RWPE1 (cell line): ENCODE measurements at places on chromosomes 1 and 21.

- peak; percentile 57 for DNase-seq
Observed at GRCh38 chr1:155091071-155092051, 12.7 kb downstream of the EFNA3 start.

DNA sequence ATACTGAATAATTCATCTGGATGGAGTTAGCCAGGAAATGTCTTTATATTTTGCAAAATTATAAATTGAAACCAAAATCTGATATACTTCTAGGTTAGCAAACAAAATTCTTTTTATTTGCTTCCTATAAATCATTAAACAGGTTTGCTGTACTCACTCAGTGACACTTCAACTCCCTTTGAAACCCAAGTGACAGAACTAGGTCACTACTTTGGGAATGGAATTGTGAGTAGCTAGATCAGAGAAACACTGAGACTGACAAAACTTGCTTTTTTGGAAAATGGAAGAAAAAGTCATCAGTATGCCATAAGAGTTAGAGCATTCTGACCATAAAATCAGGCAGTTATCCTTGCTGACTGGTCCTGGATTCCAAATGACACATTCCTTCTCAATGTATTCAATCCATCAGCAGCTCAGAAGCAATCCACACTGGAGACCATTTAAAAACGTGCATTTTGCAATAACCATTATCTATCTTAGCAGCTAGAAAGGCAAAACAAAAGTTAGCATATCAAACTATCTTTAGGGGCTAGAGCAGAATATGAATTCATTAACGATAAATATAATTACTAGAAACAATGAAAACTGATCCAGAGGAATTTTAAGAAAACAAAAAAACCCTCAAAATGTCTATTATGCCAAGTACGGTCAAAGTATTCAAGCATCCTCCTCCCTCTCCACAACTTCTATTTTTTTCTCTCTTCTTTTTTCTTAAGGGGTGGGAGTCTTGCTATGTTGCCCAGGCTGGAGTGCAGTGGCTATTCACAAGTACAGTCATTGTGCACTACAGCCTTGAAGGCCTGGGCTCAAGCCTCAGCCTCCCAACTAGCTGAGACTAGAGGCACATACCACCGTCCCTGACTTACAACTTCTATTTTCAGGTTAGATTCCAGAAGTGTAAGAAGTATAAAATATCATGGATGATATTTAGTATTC, 60.1 kb downstream of the HNRNPR start:
- DNase-seq: no peak

DNA sequence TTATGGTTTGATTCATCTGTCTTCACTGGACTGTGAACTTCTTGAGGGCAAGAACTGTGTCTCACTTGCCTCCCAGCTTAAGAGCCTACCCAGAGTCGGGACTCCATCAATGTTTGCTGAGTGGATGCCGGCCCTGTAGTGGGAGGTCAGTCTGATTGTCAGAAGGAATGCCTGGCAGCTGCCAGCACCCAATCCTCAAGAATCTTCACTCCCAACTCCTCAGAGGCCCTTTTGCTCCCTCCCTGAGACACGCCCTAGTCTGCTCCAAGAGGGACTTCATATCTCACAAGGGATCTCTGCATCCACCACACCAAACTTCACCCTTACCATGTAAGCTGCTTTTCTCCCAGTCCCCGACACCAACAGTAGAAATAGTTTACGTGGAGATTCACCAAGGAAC, 15.2 kb upstream of the KDM4A start:
- DNase-seq: no peak

DNA sequence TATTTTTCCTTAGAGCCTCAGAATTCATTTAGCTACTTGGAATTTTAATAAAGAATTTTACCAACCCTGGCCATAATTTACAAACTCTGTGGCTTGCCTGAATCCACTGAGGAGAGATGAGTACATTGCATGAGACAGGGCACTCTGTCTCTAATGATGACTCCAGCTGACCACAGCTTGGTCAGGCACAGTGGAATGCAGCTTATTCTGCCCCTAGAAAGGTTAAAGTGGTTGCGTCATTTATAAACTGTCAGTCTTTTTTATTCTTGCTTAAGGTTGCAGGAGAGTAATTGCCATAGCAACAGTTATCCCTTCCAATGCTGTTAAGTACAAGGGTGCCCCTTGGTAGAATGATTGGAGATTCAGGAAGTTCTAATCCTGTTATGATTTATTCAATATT, 28.3 kb downstream of the PDE4B start:
- DNase-seq: no peak

DNA sequence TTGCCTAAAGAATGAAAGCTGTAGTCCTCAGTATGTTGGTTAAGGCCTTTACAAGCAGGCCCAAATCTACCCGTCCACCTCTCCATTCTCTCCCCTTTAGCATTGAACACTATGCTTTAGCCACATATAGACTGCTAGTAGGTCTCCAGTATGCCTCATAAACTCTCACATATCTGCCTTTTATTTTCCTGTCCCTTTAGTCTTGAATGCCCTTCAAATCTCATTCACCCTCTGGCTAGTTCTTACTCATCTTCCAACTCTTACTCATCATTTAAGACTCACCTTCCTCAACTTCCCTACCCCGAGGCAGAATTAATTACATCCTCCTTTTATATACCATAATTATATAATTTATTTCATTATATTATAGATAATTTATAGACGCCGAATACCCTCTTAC, 78.7 kb upstream of the TSPAN2 start:
- DNase-seq: peak; percentile 63

DNA sequence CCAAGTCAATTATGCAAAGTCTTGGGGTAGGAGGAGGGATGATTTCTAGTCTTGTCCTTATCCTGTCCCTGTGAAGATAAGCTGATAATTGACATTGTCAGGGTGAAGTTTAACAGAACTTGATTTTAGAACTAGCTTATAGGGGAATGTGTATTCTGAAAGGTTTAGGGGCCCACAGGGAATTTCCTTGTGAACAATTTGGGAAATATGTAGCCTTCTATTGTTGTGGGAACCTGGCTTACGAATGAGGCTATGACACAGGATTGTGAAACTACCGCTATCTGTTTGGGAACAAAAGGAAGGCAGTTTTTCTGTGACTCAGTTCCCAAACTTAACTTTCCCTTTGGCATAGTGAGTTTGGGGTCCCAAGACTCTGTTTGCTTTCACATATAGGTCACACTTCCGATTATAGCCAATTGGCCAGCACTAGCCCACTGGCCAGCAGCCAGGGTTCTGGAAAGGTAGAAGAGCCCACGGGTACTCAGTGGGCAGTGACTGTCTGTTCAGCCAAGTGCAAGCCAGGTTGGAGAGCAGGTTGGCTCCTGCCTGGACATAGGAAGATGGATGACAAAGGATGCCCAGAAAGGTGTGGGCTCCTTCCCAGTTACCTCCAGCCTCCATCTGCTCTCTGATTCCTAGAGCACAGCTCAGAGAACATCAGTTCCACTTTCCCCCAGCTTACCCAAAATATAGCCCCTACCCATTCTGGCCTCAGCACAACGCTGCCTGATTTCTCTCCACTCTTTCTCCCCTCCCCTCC, 35.5 kb downstream of the H3-3A start:
- DNase-seq: peak; percentile 78
